ENCODE measurements at places on chromosomes 3 and 15.

- DNase-seq, result no peak
These were observed 34.3 kb downstream of the IRAK2 start for GRCh38 chr3:10198761-10199649.

- DNase-seq, result no peak
These were observed 157.9 kb downstream of the BBX start for GRCh38 chr3:107680698-107681097.

DNA sequence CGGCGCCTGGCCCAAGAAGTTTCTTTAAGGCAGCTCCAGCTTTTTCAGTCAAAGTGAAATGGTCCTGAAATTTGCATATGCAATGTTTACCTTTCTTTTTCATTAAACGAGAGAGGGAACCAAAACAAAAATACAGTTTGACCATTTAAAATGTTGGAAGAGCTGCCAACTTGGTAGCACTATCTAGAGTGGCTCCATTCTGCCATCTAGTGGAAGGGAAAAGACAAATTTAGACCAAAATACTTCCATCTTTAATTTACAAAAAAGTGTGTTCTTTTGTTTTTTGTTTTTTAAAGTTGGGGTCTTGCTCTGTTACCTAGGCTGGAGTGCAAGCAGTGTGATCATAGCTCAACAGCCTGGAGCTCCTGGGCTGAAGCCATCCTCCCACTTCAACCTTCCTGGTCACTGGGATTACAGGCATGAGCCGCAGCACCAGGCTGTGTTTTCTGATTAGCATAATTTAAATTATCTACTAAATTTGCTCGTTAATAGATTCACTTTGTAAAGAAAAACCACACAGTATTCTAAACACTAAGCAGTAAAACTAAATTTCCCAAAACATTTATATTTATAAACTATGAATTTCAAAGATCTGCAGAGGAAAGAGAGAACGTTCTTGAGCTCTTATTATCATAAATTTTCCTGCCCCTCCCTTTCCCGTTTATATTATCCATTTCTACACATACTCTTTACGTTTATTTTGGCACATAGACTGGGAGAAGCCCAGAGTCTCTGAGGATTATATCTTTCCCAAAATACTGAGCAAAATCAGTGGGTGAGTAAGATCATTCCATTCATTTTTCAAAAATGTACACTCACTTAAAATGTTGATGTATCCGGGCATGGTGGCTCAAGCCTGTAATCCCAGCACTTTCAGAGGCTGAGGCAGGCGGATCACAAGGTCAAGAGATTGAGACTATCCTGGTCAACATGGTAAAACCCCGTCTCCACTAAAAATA is 15.4 kb upstream of the RFC4 start:
- DNase-seq, result no peak

GRCh38 chr15:46676233-46677206 is 1040.8 kb upstream of the SEMA6D start:
- DNase-seq, result no peak

DNA sequence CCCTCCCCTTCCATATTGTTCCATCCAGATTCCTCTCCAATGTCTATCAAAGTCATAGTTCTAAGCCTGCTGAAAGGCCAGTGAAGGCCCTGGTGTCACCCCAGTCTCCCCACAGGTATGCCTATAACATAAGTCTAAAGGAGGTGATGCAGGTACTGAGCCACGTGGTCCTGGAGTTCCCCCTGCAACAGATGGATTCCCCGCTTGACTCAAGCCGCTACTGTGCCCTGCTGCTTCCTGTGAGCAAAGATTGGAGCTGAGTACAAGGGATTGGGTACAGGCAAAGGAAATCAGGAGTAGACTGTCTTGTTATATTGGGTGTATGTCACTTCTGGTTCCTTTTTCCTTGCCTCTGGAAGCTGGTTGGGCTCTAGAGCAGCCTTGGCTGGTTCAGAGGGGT is 8.2 kb downstream of the EIF2B5 start:
- no peak for DNase-seq

DNA sequence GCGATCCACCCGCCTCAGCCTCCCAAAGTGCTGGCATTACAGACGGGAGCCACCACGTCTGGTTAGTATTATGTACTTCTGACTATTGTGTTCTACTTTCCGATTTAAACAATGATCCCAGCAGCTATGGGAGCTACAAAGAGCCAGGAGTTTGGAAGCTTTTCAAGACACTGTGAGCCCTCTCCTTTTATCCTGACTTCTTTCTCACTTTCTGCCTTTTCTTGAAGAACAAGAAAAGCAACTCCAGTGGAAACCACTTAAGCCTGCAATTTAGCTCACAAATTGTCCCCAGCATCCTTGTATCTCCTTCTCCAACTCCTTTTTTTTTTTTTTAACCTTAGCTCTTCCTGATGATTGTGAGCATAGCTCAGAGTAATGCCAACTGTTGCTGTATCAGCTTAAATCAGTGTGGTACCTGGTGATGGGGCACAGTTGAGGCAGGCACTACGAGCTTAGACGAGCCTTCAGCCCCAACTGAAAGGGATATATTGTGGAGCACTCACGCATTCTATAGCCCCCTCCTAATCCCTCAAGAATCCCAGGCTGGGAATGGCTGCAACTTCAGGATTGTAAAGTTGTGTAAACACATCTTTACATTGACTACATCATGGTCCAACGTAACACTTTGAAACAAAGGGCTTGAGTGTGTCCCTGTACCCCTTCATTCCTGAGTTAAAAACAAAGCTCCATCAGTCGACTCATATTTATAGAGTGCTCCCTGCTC is 677.0 kb downstream of the FHIT start:
- no peak for DNase-seq

- no peak for DNase-seq
These were observed 19.8 kb downstream of the MEGF11 start for GRCh38 chr15:66233487-66234415.

- DNase-seq, result no peak
These were observed 176.5 kb upstream of the LYSMD4 start for GRCh38 chr15:99909592-99910295.

GRCh38 chr3:190458040-190458439 is 8.3 kb upstream of the TMEM207 start:
- DNase-seq, result no peak

DNA sequence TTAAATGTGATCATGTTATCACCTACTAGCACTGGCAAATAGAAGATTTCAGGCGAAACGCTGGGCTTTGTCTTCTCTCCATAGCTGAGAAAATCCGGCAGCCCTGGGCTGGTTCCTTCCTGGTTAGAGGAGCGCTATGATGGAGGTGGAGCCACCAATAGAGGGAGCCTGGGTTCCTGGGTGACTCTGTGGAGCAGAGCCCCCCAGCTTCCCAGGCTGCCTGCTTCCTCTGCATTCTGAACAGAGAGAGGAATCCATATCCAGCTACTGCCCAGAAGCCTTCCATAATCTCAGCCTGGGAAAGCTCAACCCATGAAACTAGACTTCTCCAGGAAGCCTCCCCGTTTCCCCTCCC is 32.6 kb upstream of the IQSEC1 start:
- DNase-seq, result no peak

DNA sequence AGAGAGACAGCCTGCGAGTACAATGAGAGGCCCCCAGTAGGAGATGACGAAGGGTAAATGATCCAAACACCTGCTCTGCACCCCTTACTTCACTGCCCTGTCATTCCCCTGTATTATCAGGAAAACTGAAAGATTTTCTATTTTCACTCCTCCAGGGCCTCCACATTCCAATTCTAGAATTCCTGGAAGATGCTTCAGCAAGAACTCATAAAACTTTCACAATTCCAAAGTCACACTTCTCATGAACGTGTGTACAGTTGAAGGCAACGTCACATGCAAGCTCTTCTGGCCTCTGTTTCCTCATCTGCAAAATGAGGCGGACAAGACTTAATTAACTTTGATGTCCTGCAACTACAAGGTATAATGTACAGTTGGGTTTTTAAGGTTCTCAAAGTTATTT is 62.8 kb upstream of the SPATA12 start:
- no peak for DNase-seq

DNA sequence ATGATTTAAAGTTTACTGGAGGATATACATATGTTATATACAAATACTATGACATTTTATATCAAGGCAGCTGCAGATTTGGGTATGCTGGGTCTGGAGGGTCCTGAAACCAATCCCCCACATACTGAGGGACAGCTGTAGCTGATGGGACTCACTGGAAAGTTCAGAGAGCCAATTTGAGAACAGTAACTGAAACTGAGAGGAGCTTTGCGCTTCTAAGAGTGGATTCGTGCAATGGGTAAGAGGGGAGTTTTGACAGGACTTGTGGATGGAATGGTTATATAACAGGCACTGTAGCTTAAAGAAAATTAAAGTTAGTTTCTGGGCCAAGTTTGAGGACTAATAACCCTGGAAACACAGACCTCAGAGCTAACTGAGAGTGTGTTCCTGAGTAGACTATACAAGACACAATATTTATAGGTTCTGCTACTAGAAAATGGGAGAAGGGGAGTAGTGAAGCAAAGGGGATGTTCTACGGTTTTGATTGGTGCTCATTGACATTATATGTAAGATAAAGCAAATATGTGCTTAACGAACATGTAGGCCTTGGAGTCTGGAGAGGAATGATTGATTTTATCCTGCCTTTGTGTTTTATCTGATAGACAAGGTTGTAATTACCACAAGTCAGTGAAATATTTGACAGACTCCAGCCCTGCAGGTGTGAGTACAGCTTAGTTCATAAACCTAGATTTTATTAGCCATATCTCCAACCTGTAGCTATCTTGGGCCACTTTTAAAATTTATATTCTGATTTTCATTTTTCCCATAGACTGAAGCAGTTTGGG is 4.8 kb upstream of the ZMAT3 start:
- no peak for DNase-seq

All from Right ventricle myocardium inferior (tissue), 1 donor.